ENCODE measurements at places on chromosomes 5 and 9.

DNA sequence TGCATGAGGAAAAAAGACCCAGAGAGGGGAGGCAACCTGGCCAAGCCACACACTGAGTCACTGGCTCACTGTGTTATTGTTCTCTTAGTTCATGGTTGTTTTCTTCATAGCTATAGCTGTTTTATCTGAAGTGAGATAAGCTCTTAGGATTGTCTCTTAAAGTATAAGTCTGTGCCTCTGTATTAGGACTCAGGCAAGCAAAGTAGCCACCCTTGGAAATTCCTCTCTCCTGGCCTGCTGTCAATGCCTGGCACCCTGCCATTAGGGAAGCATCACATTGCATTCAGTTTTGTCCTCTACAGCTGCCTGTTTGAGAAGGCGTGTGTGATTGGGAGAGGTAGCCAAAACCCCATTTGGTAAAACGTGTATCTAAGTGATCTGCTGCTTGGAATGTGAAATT lies 147.4 kb upstream of the GLRA1 start:
- DNase-seq, result no peak

DNA sequence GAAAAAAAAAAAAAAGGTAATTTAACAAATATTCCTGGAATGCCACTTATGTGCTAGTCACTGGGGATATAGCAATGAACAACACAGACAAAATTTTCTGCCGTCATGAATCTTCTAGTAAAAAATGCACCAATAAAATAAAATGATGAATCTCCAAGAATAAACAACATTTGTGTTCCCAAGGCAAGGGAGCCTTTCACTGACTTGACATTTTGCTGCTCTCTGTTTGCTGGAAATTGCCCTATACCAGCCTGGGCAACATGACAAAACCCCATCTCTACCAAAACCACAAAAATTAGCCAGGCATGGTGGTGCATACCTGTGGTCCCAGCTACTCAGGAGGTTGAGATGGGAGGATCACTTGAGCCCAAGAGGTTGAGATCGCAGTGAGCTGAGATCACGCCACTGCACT lies 64.5 kb upstream of the ERBIN start:
- no peak for DNase-seq

DNA sequence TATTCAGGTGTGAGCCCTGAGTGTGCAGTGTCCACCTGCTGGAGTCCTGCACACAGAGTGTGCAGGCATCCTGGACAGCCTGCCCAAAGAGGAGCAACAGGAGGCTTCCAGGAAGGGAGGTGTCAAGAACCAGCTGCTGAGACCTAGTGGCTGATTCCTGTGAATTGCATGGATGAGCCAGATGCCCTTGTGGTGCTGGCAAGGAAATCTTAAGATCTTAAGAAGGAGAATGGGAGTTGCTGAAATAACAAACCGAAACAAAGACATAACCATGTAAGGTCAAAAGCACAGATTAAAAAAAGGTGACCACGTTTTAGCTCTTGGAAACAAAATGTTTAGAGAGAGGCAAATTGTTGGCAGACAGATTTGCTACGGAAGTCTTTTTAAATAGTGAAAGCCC lies 29.3 kb upstream of the RPS23 start:
- DNase-seq, result no peak

- DNase-seq, result peak; percentile 54
These were observed 423 bp upstream of the ABCA2 start for GRCh38 chr9:137028263-137029057.

DNA sequence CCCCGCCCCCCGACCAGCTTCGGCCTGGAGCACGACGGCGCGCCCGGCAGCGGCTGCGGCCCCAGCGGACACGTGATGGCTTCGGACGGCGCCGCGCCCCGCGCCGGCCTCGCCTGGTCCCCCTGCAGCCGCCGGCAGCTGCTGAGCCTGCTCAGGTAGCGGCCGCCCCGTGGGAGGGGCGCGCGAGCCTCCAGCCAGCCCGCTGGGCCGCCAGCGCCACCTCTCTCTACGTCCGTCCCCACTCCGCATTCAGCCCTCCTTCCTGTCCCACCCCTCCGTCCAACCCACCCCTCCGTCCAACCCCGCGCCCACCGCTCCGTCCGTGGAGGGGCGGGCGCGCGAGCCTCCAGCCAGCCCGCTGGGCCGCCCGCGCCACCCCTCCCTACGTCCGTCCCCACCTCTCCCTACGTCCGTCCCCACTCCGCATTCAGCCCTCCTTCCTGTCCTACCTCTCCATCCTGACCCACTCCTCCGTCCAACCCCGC lies 6.5 kb downstream of the ADAMTS13 start:
- no peak for DNase-seq

GRCh38 chr9:82891321-82891720 lies 171.6 kb downstream of the RASEF start:
- DNase-seq, result no peak

DNA sequence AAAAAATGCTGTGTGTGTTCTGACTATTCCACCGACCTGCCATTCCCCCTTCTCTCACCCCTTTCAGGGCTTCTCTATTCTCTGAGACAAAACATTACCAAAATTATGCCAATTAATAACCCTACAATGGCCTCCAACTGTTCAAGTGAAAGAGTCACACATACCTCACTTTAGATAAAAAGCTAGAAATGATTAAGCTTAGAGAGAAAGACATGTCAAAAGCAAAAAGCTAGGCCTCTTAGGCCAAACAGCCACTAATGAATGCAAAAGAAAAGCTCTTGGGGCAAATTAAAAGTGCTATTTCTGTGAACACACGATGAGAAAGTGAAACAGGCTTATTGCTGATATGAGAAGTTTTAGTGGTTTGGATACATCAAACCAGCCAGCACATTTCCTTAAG lies 279.6 kb upstream of the GRAMD2B start:
- no peak for DNase-seq

- no peak for DNase-seq
These were observed 8.5 kb downstream of the TNC start for GRCh38 chr9:115109486-115109885.

DNA sequence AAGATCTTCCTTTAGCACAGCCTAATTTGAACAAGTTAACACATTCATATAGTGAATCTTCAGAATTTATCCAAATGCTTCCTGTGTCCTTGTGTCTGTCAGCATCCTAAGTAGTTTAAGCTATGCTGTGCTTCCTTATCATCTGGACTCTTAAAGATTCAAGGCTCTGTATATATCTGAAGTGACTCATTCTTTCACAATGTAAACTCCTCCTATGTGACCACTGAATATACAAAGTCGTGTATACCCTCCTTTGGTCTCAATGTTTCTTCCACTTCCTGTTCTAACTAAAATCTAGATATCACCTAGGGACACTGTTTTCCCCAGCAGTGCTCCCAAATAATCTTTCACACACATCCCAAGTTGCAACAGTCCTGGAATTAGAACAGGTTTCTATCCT lies 935.7 kb upstream of the NUDT12 start:
- DNase-seq, result no peak

GRCh38 chr5:148382961-148383360 lies 797 bp upstream of the FBXO38 start:
- DNase-seq, result no peak

DNA sequence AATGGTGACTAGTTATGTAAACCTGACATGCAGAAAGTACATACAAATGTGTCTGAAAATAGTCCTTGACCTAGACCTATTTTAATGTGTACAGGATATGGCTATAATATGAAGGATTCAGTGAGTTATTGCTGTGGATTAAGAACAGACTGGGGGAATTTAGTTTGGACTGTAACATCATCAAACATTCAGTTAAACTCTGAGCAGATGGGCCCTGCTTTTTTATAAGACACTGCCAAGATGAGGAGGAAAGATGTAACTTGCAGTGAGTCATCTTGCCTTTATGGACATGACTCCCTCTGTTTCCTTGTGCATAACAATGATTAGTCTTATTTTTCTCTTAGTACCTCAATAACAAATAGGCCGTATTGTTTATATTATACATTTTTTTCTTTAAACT lies 12.2 kb downstream of the PPP3R2 start:
- no peak for DNase-seq

DNA sequence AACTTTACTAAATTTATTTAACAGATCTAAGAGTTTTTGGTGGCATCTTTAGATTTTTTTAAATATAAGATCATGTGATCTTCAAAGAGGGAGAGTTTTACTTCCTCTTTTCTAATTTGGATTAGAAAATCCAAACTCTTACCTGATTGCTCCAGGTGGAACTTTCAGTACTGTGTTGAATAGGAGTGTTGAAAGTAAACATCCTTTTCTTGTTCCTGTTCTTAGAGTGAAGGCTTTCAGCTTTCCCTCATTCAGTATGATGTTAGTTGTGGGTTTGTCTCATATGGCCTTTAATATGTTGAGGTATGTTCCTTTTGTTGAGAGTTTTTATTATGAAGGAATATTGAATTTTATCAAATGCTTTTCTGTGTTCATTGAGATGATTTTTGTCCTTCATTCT lies 650.0 kb upstream of the SGCD start:
- no peak for DNase-seq

DNA sequence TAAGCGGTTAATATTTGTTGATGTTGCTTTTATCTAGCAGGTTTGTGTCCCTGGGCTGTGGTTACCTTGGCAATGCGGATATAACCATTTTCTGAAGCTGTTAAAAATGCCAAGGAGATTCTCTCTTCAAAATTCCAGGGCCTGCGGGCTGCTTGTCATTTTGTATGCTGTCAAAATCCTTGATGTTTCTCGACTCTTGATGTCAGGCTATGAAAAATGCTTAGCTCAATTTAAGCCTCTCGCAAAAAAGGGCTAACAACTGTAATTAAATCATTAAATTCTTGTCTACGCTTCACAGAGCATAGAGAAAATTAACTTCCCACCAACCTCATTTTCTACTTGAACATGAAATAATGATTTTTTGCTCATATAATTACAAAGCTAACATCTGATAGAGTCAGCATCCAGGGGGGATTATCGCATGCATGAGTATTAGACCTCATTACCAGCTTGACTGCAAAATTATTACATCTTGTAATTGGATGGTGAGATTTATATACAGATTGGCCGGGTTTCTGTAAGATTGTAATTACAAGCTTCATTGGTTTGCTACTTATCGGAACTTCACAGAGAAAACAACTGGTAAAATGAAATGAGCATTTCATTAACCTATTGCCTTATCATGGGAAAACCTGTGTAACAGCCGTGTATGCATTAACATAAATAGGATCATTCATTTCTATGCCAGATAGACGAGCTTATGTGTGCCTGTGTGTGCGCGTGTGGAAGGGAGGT lies 83.1 kb upstream of the IRX1 start:
- no peak for DNase-seq

GRCh38 chr5:108303611-108304010 lies 78.3 kb downstream of the FBXL17 start:
- DNase-seq, result no peak

DNA sequence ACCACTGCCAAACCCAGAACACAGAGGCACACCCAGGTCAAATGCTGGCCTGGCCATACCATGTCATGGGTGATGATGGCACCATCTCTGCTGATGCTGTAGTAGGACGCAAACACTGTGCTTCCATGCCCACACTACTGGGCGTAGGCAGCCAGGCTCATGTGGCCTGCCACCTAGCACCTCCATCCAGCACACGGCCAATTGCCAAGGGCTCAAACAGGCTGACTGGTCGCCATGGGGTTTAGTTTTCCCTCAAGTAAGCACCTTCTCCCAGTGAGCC lies 39.4 kb downstream of the BICD2 start:
- DNase-seq, result no peak

DNA sequence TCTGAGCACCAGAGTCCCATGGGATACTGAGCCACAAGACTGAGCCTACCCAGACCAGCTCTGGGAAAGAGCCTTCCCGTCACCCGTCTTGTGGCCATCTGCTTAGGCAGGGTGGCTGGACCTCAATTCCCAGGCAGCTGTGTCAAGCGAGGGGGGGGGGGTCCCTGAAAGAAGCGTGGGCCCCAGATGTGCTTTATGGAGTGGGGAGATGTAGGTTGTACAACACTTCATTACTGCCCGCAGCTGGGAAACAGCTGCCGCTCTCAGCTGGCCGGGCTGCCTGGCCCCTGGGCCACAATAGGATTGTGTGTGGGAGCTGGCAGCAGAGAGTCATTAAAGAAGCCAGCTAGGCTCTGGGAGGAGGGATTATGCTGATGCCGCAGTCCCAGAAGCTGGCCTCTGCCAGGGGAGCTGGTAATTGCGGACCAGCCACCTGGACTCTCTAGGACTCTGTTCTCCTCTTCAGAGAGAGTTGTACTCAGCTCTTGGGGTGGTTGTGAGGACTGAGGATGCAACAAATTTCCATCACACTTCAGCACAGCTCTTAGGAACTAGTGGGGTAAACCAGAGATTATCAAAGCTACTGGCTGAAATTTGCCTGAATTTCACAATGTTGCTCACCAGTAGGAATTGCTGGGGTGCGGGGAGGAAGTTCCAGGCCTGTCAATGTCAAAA lies 145.4 kb downstream of the GADD45G start:
- DNase-seq, result no peak
